Left cardiac atrium (tissue), 4 donors: ENCODE measurements at places on chromosomes 2 and 18. TPM values are rescaled to one million over a fixed set of nuclear protein-coding genes. Genes with fewer than 3 reads are reported as not detected.

AQP12B gene
- total RNA-seq, result not detected

GTF2A1L gene
- not detected for total RNA-seq

AQP4 gene
- 5.6 TPM for total RNA-seq

RAB12 gene
- 69.5 TPM for total RNA-seq

DNA sequence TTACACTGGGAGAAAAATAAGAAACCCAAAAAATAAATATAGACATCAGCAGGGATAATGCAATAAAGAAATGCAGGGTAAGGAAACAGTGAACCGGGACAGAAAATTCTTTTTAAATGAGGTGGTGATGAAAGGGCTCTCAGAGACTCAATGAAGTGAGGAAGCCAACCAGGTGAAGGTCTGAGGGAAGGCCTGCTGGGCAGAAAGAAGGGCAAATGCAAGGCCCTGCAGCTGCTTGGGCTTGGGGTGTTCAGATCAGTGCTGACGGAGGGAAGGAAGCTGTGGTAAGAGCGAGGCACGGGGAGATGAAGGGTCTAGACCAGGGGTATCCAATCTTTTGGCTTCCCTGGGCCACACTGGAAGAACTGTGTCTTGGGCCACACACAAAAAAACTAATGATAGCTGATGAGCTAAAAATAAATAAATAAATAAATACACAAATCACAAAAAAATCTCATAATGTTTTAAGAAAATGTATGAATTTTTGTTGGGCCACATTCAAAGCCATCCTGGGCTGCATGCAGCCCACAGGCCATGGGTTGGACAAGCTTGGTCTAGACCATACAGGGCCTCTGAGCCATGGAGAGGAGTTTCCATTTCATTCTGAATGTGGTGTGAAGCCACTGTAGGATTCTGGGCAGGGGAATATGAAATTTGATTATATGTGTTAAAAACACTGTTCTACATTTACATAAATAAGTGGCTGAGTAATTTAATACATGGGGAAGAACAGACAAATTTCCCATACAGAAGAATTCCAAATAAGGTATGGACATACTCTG is 96.3 kb upstream of the DNMT3A start:
- DNase-seq, result no peak

GRCh38 chr18:24846138-24846537 is 385.7 kb downstream of the HRH4 start:
- no peak for DNase-seq

DNA sequence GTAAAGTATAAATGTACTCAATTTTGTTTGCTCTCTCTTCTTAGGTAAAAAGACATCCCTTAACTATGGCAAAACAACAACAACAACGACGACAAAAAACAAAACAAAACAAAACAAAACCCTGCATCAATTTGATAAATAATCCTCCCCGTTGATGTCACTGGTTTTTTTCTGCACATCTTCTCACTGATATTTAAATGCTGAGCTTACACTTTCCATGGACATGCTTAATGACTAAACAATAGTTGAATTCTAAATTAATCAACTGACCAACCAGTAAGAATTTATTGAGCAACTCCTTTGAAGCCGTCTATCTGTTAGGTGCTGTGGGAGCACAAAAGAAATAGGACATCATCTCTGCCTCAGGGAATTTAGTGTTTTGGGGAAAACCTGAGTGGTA is 20.2 kb upstream of the POLE4 start:
- DNase-seq, result no peak

DNA sequence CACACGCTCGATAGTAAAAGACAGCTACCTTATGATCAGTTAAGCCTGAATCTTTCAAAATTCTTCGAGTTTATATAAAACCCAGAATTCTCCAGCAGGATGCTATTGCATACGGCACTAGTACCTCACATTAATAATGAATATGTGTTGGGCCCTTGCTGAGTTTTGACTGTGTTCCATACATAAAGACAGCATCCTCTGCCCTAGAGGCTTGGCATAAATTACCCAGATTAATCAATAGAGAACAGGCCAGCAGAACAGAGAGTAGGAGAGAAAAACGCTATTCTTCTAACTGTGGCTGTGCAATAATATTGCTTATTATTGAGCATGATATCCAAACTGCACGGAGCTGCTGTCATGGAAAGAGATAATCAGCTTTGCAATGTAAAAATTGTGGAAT is 194.3 kb downstream of the SOX11 start:
- no peak for DNase-seq
